ENCODE measurements at places on chromosomes 6 and 20. TPM values are rescaled to one million over a fixed set of nuclear protein-coding genes. Genes with fewer than 3 reads are reported as not detected.

- no peaks in the 10 kb centered on the region for H3K4me1 ChIP-seq
- H3K4me3 ChIP-seq, result no peak overlapping the region
- H3K27ac ChIP-seq, result no peak overlapping the region
- H3K27me3 ChIP-seq, result peaks cover 4% of the 10 kb centered on the region
Observed at GRCh38 chr6:19866985-19867627, 29.9 kb downstream of the ID4 start.

Gene GPR63
- 0.25 TPM for total RNA-seq

DNA sequence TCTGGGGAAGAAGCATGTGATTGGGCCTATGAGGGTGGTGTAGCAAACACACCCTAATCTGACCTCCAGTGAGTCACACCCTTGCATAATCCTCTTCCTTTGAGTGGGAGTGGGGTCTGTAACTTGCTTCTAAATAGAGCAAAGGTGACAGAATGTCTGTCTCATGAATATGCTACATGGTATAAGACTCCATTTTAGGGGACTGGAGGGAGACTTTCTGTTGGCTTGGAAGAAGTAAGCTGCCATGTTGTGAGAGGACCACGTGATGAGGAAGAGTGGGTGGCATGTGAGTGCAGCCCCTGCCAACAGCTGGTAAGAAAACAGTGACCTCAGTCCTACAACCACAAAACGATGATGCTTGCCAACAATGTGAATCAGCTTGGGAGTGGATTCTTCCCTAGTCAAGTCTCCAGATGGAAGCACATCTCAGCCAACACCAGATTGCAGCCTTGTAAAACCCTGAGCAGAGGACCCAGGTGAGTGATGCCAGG, 3.7 kb downstream of the AK9 start:
- peaks cover 2% of the 10 kb centered on the region for H3K27me3 ChIP-seq
- peaks cover 20% of the 10 kb centered on the region for H3K4me1 ChIP-seq
- DNase-seq, result no peak
- no peak overlapping the region for H3K4me3 ChIP-seq
- no peak overlapping the region for H3K27ac ChIP-seq

- no peaks in the 10 kb centered on the region for H3K36me3 ChIP-seq
- H3K27me3 ChIP-seq, result no peaks in the 10 kb centered on the region
- H3K4me1 ChIP-seq, result no peaks in the 10 kb centered on the region
- H3K4me3 ChIP-seq, result peak within 1 kb of the TSS; percentile 54
- DNase-seq, result no peak
- no peak within 1 kb of the TSS for H3K27ac ChIP-seq
Observed at GRCh38 chr6:144008120-144008811, at the start of gene PLAGL1. TSS of gene PLAGL1 (minus strand) at chr6:144008259. CDS start at chr6:143948136, 60,123 bp downstream.

GRCh38 chr20:23150304-23151007, 64.3 kb upstream of the CD93 start:
- H3K36me3 ChIP-seq, result no peaks in the 10 kb centered on the region
- H3K27ac ChIP-seq, result no peak overlapping the region
- DNase-seq, result no peak
- H3K27me3 ChIP-seq, result no peaks in the 10 kb centered on the region
- no peak overlapping the region for H3K4me3 ChIP-seq
- no peaks in the 10 kb centered on the region for H3K4me1 ChIP-seq

GRCh38 chr20:43937591-43937990, 22.9 kb downstream of the TOX2 start:
- no peaks in the 10 kb centered on the region for H3K27me3 ChIP-seq
- H3K4me3 ChIP-seq, result no peak overlapping the region
- H3K4me1 ChIP-seq, result peaks cover 46% of the 10 kb centered on the region

DNA sequence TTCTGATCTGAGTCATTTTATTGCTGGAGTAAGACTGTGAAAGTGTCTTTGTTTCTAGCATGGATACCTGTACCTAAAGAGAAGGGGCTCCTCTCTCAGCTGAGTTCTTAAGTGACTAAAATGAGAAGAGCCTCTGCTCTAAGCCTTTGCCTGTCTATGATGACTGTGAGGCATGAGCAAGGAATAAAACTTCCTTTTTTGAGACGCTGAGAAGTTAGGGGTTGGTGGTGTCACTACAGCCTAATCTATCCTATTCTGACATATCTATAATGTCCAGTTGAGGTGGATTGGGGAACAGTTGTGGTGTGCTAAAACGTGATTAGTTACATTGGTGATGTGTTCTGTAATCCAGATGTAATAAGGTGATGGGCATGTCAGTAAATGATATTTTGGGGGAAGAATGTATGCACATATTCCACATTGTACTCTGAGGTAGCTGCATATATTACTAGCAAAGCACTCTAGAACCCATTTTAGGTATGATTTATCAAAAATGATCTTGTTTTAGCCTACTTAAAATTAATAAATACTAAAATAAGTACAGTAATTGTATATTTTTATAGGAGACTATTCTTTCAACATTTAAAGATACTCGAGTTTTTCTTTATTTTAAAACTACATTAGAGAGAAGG, 18.1 kb downstream of the ADGRB3 start:
- H3K4me3 ChIP-seq, result no peak overlapping the region
- H3K36me3 ChIP-seq, result no peaks in the 10 kb centered on the region
- DNase-seq, result no peak
- H3K4me1 ChIP-seq, result no peaks in the 10 kb centered on the region
- H3K27ac ChIP-seq, result no peak overlapping the region
- no peaks in the 10 kb centered on the region for H3K27me3 ChIP-seq

DNA sequence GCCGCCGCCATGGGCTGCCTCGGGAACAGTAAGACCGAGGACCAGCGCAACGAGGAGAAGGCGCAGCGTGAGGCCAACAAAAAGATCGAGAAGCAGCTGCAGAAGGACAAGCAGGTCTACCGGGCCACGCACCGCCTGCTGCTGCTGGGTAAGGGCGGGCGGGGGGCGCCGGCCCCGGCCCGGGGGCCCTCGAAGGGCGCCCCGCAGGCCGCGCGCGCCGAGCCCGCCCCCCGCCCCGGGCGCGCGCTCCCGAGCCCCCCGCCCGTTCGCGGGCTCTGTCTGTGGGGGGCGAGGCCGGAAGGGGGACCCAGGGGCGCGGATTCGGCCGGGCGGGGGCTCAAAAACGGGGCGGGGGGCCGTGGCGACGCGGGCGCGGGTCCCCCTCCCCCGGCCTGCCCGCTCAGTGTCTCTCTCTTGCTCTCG, 39.2 kb downstream of the GNAS start:
- DNase-seq, result no peak
- H3K4me1 ChIP-seq, result peaks cover 28% of the 10 kb centered on the region
- H3K27me3 ChIP-seq, result no peaks in the 10 kb centered on the region
- peak overlapping the region; percentile 47 for H3K4me3 ChIP-seq

Gene PPIL6
- 0.35 TPM for total RNA-seq

- no peak overlapping the region for H3K27ac ChIP-seq
- H3K36me3 ChIP-seq, result no peaks in the 10 kb centered on the region
- DNase-seq, result no peak
- no peak overlapping the region for H3K4me3 ChIP-seq
- H3K27me3 ChIP-seq, result no peaks in the 10 kb centered on the region
Observed at GRCh38 chr6:113750151-113750855, 106.8 kb upstream of the MARCKS start.

DNA sequence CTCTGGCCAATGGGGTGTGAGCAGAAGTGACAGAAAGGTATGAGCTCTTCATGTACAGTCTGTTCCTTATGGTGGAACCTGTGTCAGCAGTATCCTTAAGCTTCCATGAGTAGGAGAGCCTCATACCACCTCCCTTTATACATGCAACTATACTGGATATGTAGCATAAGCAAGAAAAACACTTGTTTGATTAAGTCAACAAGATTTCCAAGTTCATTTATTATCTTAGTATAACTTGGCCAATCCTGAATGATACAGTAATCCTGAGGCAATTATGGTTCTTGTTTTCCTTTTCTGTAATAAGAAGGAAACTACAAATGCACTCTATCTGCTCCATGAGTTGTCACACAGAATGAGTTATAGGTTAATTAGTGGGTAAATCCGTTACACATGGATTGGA, 409.6 kb upstream of the ID4 start:
- H3K27ac ChIP-seq, result no peak overlapping the region
- H3K4me3 ChIP-seq, result no peak overlapping the region

DNA sequence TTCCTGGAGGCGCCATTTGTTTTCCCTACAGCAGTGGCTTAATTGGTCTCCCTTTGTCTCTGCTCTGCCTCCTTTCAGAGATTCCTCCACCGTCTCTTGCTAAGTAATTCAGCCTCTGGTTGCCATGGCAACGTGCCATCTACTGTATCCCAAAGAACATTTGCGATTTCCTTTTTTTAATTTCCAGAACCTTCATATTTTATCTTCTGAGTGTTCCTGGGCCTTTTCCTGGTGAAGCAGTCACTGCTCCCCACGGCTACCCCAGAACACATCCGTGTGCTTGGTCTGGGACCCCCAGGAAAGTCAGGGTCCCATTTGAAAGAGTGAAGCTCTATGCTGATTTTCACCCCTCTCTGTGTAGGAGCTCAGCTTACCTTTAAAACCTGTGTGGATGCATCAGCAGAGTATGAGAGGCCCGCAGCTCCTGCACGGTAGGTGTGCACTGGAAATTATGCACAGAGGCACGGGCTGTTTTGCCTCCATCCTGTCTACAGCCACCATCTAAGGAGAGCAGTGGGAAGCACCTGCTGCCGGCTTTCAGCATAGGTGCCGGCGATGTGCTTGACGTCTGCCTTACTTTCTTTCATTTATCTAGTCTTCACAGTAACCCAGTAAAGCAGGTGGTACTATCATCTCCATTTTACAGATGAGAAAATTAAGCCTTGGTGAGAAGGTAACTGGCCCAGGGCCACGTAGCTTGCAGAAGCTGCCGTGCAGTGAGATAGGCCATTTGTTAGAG, 122.8 kb downstream of the SYCP2 start:
- no peaks in the 10 kb centered on the region for H3K36me3 ChIP-seq
- no peak overlapping the region for H3K4me3 ChIP-seq
- H3K4me1 ChIP-seq, result no peaks in the 10 kb centered on the region
- H3K27me3 ChIP-seq, result no peaks in the 10 kb centered on the region

- no peaks in the 10 kb centered on the region for H3K4me1 ChIP-seq
- DNase-seq, result no peak
- no peaks in the 10 kb centered on the region for H3K36me3 ChIP-seq
- peaks cover 6% of the 10 kb centered on the region for H3K27me3 ChIP-seq
- H3K4me3 ChIP-seq, result no peak overlapping the region
- H3K27ac ChIP-seq, result no peak overlapping the region
Observed at GRCh38 chr6:138868181-138868580, 72.3 kb downstream of the ECT2L start.

DNA sequence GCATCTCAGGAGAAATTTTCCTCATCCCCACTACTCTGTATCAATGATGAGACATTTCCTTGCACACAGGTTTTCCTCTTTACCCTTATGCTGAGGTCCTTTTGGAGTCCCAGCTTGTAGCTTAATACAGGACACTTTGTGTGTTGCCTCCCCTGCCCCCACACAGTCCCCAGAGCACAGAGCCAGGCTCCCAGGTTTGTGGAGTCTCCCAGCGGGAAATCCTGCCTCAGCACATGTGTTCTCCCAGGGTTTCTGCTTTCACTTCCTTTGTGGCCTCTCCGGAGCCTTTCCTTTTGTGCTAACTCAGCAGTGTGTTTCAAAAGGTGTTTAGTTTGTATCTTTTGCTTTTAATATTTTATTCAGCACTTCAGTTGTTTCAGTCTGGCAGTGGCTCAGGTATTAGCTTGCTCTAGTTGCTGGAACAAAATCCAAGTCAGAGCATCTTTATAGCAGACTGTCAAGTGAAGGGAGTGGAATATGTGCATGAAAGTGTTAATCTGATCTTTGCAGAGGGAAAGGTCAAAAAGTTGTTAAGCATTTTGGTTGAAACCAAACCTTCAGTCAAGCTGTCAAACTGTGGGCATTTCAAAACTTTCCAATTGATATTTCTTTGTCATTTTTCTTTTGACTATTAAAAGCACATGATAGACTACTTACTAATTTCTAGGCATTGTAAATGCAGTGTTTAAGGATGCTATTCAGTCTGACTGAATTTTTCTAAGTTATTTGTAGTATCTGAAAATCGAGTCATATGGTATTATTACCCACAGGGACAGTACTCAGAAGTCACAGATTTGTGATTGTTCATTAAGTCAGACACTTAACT, 8.6 kb downstream of the SNX9 start:
- H3K36me3 ChIP-seq, result no peaks in the 10 kb centered on the region
- H3K27ac ChIP-seq, result no peak overlapping the region
- no peak overlapping the region for H3K4me3 ChIP-seq
- peaks cover 12% of the 10 kb centered on the region for H3K4me1 ChIP-seq
- no peak for DNase-seq

- H3K36me3 ChIP-seq, result no peaks in the 10 kb centered on the region
- no peak for DNase-seq
- H3K27ac ChIP-seq, result no peak overlapping the region
Observed at GRCh38 chr6:121694389-121694788, 258.9 kb downstream of the GJA1 start.

DNA sequence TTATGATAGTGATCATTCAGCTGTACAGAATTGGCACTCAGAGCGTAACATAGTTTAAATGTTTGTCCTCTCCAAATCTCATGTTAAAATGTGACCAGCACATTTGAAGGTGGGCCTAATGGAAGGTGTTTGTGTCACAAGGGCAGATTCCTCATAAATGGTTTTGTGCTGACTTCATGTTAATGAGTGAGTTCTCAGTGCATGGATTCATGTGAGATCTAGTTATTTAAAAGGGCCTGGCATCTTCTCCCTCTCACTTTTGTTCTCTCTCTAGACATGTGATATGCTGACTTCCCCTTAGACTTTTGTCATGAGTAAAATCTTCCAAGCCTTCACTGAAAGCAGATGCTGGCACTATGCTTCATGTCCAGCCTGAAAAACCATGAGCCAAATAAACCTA, 452.4 kb upstream of the PTCHD4 start:
- H3K4me1 ChIP-seq, result no peaks in the 10 kb centered on the region
- no peak for DNase-seq
- no peak overlapping the region for H3K27ac ChIP-seq
- no peaks in the 10 kb centered on the region for H3K27me3 ChIP-seq
- H3K36me3 ChIP-seq, result no peaks in the 10 kb centered on the region

GRCh38 chr6:152575621-152576150, 61.5 kb downstream of the SYNE1 start:
- no peak for DNase-seq
- H3K27me3 ChIP-seq, result no peaks in the 10 kb centered on the region
- no peak overlapping the region for H3K4me3 ChIP-seq

- no peak overlapping the region for H3K4me3 ChIP-seq
- no peaks in the 10 kb centered on the region for H3K36me3 ChIP-seq
- H3K27me3 ChIP-seq, result no peaks in the 10 kb centered on the region
- H3K4me1 ChIP-seq, result no peaks in the 10 kb centered on the region
- DNase-seq, result no peak
- no peak overlapping the region for H3K27ac ChIP-seq
Observed at GRCh38 chr6:156449128-156449527, 328.1 kb upstream of the ARID1B start.

Gene MEI4
- not detected for total RNA-seq

- DNase-seq, result no peak
- no peaks in the 10 kb centered on the region for H3K36me3 ChIP-seq
- H3K27me3 ChIP-seq, result no peaks in the 10 kb centered on the region
- no peak overlapping the region for H3K27ac ChIP-seq
- H3K4me3 ChIP-seq, result no peak overlapping the region
Observed at GRCh38 chr6:5337573-5337972, 76.3 kb downstream of the FARS2 start.

- peaks cover 2% of the 10 kb centered on the region for H3K4me1 ChIP-seq
- no peak for DNase-seq
- no peak overlapping the region for H3K4me3 ChIP-seq
- H3K27ac ChIP-seq, result no peak overlapping the region
Observed at GRCh38 chr6:38720295-38720694, 5.2 kb downstream of the DNAH8 start.

Data from T-cell (primary cell).